ENCODE measurements at places on chromosomes 13 and 19.
A peak's percentile ranks its signal among the peaks of the same experiment; 100 is the strongest.

DNA sequence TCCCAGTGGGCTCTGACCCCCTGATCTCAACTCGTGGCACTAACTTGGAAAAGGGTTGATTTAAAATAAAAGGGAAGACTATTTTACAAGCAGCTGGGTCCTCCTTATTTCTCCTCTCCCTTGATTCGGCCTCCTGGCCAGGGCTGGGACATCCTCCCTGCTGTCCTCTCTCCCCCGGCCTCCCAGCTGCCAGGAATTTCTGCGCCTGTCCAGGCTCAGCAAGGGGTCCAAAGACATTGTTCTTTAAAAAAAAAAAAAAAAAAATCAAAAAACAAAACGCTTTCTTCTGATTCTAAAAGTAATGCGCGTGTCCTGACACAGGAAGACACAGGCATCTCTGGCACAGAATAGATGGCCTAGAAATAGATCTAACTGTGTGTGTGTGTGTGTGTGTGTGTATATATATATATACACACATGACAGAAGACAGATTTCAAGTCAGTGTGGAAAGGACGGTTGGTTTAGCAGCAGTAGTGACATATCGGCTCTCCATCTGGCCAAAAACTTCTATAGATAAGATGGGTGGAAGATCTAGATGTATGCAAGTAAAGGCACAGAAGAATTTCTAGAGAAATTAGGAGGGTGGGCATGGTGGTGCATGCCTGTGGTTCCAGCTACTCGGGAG lies 12.3 kb upstream of the LENG8 start:
- no peak for DNase-seq

- DNase-seq = no peak
Measured at GRCh38 chr13:113876346-113877148, 12.7 kb upstream of the GAS6 start.

DNA sequence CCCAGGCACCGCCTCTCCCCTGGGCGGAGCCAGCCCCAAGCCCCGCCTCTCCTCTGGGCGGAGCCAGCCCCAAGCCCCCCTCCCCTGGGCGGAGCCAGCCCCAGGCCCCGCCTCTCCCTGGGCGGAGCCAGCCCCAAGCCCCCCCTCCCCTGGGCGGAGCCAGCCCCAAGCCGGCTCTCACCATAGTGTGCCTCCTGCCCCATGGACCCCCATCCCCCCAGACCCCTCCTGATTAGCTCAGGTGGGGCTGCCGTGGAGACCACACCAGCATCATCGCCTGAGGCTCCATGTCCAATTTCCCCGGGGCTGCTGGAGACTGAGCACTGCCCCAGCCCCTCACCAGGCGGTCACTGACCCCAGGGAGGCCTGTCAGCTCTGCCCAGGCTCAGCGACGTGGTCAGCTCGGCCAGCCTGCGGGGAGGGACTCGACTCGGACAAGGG lies 4.2 kb upstream of the MADCAM1 start:
- DNase-seq = no peak

DNA sequence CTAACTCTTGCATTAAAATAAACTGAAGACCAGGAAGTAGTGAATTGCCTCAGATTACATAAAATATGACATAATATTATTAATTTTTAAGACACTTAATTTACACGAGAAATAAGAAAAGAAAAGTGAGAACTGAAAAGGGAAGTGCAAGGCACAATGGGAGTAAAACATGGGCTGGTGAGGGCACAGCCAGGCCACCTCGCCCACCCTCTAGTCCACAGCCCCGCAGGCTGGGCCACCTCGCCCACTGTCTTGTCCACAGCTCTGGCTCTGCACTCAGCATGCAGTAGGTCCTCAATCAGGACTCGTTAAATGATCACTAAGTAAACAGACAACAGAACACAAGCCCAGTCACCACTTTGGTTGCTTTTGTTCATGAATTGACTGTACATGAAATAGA lies 67.8 kb upstream of the ARHGEF7 start:
- DNase-seq = peak; percentile 36

DNA sequence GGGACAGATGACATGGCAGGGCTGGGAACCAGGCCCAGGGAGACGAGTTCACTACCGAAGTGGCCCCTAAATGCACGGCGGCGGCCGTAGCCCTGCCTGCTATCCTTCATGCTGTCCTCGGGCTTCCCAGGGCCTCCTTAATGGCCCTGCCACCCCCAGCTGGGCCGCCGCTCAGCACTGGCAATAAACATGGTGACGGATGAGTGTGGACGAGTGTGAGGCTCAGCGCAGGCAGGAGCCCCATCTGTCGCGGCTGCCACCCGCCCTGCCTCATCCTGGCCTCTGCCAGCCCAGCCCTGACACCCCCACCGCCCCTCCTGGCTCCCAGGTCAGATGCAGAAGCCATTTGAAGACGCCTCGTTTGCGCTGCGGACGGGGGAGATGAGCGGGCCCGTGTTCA lies 13.6 kb downstream of the PIN1 start:
- DNase-seq = no peak

DNA sequence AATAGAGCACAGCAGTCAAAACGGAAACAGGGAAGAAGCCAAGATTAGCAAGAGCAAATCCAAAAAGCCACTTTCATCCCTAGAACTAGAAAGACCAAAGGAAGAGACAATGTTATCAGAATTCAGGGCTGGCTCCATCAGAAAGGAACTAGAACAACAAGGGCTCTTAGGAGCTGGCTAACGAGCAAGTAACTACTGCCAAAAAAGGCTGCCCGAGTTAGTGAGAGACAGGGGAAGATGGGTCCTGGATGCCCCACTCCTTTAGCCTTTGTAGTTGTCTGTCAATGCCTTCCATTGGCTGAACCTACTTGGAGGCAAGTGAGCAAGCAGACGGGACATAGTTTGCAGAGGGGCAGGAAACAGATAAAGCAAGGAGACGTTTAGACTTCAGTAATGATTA lies 240.4 kb downstream of the KLF12 start:
- DNase-seq = no peak

DNA sequence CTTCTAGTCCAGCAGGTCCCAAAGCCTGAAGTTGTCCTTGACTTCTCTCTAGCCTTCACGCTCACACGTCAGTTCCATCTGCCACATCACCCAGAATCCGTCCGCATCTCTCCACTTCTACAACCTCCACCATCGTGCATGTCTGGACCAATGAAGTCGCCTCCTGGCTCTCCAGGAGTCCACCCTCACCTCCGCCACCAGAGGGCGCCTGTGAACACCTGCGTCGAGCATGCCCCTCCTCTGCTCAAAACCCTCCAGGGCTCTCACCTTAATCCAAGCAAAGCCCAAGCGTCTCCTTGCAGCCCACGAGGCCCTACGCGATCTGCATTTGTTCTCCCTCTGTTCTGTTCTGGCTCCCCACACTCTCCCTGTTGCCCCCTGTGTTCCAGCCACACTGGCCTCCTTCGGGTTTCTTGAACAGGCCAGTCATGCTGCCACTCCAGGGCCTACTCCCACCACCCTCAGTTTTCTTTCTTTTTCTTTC lies 3.7 kb downstream of the USHBP1 start:
- DNase-seq = peak; percentile 85

- DNase-seq = no peak
Measured at GRCh38 chr13:20053016-20053415, 94.5 kb downstream of the ZMYM2 start.

DNA sequence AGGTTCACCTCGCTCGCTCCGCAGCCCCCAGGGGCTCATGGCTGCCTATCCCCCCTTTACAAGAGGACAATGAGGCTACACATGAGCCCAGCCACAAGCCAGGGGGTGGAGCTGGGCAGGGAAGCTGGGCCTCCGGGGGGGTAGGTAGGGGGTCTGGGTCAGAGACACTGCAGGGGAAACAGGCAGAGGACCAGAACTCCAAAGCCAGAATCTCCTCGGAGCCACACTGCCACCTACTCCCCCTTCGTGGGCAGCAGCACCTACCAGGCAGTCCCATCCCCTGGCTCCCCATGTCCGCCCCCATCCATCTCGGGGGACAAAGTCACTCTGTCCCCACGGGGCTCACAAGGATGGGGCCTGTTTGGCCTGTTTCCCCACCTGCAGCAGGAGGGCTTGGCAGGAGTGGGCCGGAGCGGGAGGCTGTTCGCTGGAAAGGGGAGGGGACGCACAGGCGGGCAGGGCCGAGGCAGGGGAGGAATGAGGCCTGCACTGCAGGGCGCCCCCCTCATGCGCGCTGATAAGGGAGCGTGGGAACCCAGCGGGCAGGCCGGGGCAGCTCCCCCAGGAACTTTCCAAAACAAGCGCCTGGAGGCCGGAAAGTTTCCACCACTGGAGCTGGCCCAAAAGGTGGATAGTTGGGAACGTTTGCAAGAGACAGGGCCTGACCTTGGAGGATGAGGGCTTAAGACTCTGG lies 545 bp upstream of the ISYNA1 start:
- DNase-seq = no peak

- DNase-seq = no peak
Measured at GRCh38 chr19:50496189-50497021, 14.6 kb downstream of the JOSD2 start.

DNA sequence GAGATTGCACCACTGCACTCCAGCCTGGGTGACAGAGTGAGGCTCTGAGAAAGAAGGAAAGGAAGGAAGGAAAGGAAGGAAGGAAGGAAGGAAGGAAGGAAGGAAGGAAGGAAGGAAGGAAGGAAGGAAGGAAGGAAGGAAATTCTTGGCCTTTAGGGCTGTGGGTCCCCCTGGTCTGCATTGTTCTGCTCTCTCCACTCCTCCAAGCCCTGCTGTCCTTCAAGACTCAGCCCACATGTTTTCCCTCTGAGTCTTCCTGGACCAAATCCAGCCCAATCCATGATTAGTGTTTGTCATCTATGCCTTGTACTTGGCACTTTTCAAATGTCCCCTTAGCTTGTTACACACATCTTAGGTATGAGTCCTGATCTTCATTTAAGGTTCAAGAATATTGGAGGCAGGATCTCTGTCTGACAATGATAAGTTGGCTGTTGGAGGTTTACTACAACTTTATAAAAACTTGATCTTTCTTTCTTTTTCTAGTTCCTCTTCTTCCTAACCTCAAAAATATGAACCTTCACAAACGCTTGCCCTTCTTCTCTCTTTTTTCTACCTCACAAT lies 48.8 kb upstream of the INTS6 start:
- no peak for DNase-seq

GRCh38 chr19:35318679-35319448 lies 10.1 kb upstream of the CD22 start:
- peak; percentile 95 for DNase-seq
